Uterus (tissue), 4 donors: ENCODE measurements at places on chromosomes 7 and 10. TPM values are rescaled to one million over a fixed set of nuclear protein-coding genes. Genes with fewer than 3 reads are reported as not detected.

The EGFR gene
- total RNA-seq, result 73.6 TPM

The CALHM1 gene
- total RNA-seq, result not detected

The HUS1 gene
- total RNA-seq, result 43.5 TPM

The ZNF117 gene
- 32.0 TPM for total RNA-seq

The SVOPL gene
- total RNA-seq, result 1.5 TPM

The MMRN2 gene
- total RNA-seq, result 94.8 TPM
